ENCODE measurements at places on chromosomes 5 and 9.

GRCh38 chr5:60497706-60498500, 202.1 kb downstream of the DEPDC1B start:
- DNase-seq = no peak

DNA sequence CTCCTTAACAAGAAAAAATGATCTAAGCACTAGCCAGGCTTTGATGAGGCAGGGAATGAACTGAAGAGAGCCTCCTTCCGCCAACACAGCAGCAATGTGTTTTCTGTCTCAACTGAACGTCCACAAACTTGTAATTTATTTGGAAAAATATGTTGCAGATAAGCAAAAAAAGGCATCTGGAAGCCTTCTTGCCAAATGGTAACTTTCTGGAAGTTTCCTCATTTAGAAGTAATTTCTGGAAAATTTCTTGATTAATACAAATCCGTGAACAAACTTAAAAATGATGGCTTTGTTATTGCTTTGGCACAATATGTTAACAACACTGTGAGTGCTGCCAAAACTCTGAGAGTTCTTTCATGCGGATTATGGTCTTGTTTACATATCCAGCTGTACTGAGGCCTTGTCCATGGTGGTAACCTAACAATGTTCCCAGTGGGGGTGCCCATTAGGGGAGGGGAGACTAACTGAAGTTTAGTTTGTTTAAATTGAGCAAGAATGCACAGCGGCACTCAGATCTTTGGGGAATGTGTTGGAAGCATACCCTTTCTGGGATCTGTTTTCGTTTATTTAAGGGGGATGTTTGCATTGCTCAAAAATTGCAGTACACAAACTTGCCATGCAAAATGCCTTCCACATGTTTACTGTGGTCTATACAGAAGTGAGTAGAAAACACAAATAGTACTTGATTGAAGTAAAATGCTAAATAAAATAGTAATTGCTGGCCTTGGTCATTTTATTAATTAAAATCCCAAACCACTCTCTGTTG, 334.7 kb downstream of the NR2F1-AS1 start:
- no peak for DNase-seq

- DNase-seq = no peak
Measured at GRCh38 chr9:128310461-128310860, 11.8 kb downstream of the TRUB2 start.

DNA sequence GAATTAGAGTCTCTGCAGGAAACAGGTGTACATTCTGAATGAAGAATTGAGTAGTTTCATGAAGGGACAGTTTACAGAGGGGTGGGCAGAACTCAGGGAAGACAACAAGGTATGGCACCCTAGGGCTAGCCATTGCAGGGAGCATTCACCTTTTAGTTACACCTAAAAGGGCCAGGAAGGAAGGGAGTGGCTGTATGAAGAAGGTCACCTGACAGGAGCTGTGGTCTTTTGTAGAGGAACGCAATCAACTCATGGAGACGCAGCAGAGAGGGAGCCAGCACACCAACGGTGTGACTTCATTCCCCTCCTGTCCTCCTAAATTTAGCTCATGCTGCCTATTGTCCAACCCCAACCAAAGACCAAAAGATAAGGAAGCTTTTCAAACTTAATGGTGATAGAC, 12.7 kb upstream of the ZCCHC7 start:
- no peak for DNase-seq
